OCI-M1 (cell line): ENCODE measurements at places on chromosomes 11 and 22.
A peak's percentile ranks its signal among the peaks of the same experiment; 100 is the strongest.

DNA sequence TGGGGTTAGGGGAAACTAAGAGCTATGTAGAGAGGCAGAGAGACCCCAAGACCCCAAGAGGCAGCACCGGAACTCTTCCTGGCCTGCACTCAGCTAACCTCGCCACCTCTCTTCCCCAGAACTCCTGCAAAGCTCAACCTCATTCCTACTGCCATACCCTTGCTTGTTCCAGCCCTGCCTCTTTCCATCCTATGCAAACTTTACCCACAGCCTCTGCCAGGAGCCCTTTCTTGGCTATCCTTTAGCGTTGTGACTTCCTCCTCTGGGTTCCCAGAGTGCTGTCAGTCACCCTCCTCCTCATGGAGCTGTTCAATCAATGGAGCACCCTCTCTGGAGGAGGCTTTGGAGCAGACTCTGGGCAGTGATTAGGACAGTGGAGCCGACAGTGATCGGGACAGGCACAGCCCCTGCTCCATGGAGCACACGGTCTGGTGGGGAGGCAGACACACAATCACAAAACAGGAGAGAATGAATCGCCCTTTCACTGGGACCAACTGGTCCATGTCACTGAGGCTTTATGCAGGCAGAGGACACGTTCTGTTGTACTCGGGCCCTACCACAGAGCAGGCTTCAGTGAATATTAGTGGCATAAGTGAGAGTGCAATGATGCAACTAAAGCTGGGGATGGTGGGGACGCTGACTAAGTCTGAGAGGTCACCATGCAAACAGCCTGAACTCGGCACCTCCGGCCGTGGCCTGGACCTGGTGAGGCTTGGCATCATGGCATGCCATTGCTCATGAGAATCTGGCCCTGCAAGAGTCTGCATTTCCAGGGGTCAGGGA lies 24.6 kb upstream of the P2RY2 start:
- DNase-seq, result no peak

DNA sequence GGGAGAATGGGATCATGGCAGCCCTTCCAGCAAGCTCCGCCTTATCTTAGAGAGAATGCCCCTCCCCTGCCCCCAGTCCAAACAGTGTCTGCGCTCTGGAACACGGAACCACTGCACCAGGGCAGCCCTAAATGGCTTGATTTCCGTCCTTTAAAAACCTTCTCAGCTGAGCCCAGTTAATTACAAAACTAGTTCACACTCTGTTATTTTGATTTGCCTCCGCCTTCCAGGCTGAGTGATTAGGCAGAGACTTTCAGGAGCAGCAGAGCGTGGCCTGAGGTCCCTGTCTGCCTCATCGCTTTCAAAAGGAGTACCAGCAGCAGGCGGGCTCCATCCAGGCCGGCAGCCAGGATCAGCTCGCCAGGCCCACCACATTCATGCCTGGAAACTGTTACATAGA lies 313.0 kb downstream of the BRD1 start:
- DNase-seq, result no peak

GRCh38 chr11:68259122-68259959 lies 12.4 kb downstream of the C11orf24 start:
- DNase-seq, result no peak

DNA sequence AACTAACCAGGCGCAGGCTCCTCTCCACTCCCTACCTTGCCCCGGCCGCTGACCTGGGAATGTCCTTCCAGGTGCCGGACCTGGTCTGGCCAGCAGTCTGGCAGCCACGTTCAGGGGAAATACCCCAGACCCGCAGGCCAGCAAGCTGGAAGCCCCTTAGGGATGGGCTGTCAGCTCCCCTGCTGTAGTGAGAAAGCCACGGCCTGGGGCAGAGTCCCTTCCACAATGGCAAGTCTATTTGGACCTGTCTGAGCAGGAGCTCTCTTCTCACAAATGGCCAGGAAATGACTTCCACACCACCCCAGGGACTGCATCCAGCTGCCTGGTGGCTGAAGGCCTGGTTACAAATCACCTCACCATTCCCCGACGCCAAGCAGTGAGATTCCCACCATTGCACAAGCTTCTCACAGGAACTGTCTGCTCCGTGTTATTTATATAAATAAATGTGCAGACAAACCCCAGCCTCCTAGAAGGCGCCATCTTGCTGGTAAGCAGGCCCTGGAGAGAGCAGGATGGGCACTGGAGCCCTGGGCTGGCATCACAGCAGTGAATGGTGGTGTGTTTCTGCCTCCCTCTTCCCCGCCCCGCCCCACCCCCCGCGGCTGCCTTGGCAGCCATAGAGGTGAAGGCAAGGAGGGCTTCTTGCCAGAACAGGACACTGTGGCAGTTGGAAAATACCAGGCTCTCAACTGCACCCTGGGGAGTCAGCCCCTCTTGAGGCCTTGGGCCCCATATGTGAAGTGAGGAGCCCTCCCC lies 23.7 kb downstream of the RSPH14 start:
- no peak for DNase-seq

- DNase-seq, result peak; percentile 30
These were observed 52.1 kb downstream of the SMCO4 start for GRCh38 chr11:93490996-93491618.

GRCh38 chr11:61315260-61315659 lies 17.6 kb downstream of the DDB1 start:
- DNase-seq, result no peak

- DNase-seq, result peak; percentile 94
These were observed 99.8 kb downstream of the FBXO7 start for GRCh38 chr22:32574411-32574810.

DNA sequence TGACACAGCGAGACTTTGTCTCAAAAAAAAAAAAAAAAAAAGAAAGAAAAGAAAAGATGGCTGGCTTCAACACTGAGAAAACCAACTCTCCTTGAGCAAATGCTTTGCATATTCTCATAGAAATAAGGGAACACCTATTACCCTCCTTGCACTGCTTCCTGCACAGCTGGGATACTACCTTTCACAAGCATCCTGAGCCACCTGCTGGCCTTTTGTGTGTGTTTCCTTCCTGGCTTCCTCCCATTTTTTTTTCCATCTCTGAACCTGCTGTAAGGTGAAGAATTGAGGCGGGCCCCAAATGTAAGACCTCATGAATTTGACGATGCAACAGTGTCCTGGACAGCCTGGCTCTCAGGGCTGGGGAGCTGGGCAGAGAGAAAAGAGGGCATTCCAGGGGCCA lies 1.9 kb upstream of the RFPL3 start:
- peak; percentile 3 for DNase-seq

- DNase-seq, result no peak
These were observed 46.4 kb upstream of the FTH1 start for GRCh38 chr11:62013537-62014476.

- DNase-seq, result no peak
These were observed 59.6 kb upstream of the PPARA start for GRCh38 chr22:46090631-46091201.

GRCh38 chr11:1837171-1838076 lies 1.4 kb upstream of the TNNI2 start:
- peak; percentile 45 for DNase-seq

DNA sequence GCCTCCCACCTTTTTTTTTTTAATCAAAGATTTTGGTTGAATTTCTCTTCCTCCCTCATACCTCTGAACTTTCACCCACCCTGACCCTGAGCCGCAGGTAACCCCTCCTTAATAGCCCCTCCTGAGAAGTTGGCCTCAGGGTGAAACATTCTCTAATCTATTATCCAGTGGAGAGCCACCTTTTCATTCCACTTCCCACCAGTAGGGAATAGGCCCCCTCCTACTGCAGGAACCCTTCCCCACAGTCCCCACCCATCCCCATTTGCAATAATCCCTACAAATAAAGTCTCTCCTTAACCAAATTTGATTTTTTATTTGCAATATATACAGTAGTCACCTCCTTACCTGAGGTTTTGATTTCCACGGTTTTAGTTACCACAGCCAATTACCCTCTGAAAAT lies 2.1 kb upstream of the SLC35F2 start:
- no peak for DNase-seq

GRCh38 chr22:43134553-43134952 lies 8.6 kb downstream of the MCAT start:
- no peak for DNase-seq

DNA sequence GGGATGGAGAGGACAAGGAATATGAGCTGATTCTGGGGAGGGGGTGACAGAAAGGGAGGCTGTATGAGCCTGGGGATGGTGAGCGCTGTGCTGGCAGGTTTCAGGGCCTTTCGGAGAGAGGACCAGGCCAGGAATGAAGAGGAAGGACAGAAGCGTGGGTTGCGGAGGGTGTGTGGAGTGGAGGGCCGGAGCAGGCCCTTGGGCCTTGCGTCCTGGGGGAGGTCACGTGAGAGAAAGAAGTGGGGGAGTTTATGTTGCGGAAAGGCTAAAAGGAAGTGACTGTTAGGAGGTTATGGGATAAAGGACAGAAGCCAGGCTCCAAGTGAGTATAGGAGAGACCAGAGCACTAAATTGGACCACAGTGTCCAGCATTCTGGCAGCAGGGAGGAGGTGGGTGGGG lies 17.5 kb downstream of the BCR start:
- no peak for DNase-seq

GRCh38 chr22:28402539-28402938 lies 277.1 kb downstream of the TTC28 start:
- DNase-seq, result no peak

GRCh38 chr11:64611176-64611575 lies 20.2 kb downstream of the SLC22A12 start:
- no peak for DNase-seq

- DNase-seq, result peak; percentile 17
These were observed 25.7 kb downstream of the DRD4 start for GRCh38 chr11:662689-663274.

- no peak for DNase-seq
These were observed 249.3 kb downstream of the CASP12 start for GRCh38 chr11:104649002-104649401.

DNA sequence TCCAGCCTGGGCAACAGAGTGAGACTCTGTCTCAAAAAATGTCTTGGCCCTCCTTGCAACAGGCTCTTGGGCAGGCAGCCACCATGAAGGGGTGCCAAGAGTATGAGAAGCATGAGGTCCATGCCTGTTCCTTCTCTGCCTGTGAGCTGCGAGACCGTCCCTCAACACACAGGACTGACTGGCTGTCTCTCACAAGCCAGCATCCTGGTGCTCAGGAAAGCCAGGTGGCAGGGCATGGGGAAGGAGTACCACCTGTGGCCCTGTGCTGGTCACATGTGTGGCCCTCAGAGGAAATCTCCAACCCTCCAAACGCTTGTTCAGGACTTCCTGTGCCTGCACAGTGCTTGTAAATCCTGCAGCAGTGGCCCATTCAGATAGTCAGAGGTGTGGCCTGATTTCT lies 83.2 kb downstream of the ATXN10 start:
- DNase-seq, result no peak

- DNase-seq, result no peak
These were observed 37.6 kb downstream of the RIBC2 start for GRCh38 chr22:45450921-45451651.

- peak; percentile 86 for DNase-seq
These were observed 133.6 kb upstream of the C11orf58 start for GRCh38 chr11:16604794-16605388.

GRCh38 chr11:70030412-70030811 lies 47.7 kb upstream of the ANO1 start:
- DNase-seq, result no peak

- DNase-seq, result no peak
These were observed 143.6 kb downstream of the WNT11 start for GRCh38 chr11:76062733-76063132.

DNA sequence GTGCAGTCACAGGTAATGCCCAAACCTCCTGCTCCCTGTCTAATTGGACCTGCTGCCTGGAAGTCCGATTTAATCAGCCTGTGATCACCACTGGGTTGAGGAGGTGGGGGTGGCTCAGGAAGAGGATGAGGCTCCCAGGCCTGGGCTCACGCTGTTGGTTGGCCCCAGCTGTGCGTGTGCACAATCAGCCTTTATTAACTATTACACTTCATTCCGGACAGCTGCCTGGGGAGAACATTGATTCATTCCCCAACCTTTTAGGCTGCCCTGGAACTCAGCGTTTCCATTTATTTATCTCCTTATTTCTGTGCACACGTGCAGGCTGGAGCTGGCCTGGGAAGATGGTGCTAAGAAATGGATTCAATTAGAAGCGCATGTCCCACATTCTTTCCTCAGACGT lies 123.4 kb downstream of the DSCAML1 start:
- DNase-seq, result no peak

- no peak for DNase-seq
These were observed 4.2 kb downstream of the LMO1 start for GRCh38 chr11:8259306-8259959.

GRCh38 chr11:22984045-22984444 lies 123.8 kb upstream of the CCDC179 start:
- no peak for DNase-seq

DNA sequence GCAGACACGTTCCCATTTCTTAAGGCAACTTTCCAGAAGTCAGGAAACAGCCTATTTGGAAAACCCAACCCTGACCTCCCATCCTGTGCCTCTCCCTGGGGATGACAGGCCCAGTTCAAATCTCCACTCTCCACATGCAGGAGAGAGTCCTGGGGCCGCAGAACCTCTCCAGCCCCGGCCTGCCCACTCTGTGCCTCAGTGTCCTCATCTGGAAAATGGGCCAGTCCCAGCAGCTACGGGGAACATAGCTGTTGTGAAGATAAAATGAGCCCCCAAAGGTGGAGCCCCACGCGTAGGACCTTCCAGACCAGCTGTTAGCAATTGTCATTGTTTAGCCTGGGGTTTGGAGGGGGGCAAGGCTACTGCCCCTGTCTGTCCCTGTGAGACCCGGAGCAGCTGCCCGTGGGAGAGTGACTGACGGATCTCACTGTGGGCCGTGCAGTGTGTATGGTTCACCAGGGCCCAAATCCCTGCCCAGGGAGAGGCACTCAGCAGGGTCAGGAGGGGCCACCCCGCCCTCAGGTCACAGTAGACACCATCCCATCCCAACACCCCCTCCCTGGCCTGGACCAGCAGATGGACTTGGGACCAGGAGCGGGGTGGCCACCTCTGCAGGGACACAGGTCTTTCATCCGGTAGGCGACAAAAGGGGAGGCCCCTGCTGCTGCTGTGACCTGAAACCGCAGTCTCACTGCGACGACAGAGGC lies 145.9 kb downstream of the CTTN start:
- DNase-seq, result no peak

- DNase-seq, result no peak
These were observed 88.1 kb downstream of the MN1 start for GRCh38 chr22:27713461-27713860.

- peak; percentile 79 for DNase-seq
These were observed 114.2 kb upstream of the PARVA start for GRCh38 chr11:12263141-12263693.

- DNase-seq, result no peak
These were observed 17.4 kb downstream of the FXYD6 start for GRCh38 chr11:117859061-117859460.

- DNase-seq, result peak; percentile 16
These were observed 1.8 kb upstream of the SLC15A3 start for GRCh38 chr11:60953781-60954180.

GRCh38 chr11:12112750-12113149 lies 2.4 kb downstream of the MICAL2 start:
- DNase-seq, result no peak

- DNase-seq, result no peak
These were observed 4.9 kb downstream of the SSH3 start for GRCh38 chr11:67308031-67308866.

GRCh38 chr22:33000342-33001280 lies 57.6 kb downstream of the SYN3 start:
- DNase-seq, result peak; percentile 75

GRCh38 chr11:68803766-68804165 lies 38.0 kb downstream of the CPT1A start:
- DNase-seq, result no peak

GRCh38 chr11:34609850-34610249 lies 11.0 kb upstream of the EHF start:
- DNase-seq, result no peak

- no peak for DNase-seq
These were observed 54.5 kb upstream of the FBXO3 start for GRCh38 chr11:33828604-33829429.
